ENCODE measurements at places on chromosomes 12 and 14.

DNA sequence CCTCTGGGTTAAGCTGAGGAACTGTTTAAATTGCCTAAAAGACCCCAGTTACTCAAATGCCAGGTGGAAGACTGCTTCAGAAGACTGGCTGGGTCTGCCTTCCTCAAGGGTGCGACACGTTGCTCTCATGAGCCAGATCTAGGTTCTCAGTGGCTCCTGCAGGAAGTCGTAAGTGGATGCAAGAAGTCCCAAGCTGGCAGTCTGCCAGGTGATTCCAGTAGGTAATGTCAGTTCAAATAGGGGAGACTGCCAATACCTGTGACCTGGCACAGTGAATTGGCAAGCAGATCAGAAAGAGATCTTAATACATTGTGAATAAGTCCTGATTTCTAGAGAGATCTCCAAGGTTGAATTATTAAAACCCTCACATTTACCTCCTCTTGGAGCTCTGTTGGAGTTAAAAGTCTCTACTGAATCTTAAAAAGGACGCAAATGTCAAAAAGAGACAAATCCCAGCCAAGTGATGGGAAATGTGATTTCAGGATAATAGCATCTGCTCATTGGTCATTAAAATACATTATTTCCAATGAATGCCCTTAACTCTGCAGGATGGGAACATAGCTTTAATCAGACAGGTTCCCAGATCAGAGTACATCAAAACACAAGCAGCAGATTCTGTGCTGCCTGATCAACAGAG lies 98.8 kb upstream of the FRMD6 start:
- no peak for DNase-seq

DNA sequence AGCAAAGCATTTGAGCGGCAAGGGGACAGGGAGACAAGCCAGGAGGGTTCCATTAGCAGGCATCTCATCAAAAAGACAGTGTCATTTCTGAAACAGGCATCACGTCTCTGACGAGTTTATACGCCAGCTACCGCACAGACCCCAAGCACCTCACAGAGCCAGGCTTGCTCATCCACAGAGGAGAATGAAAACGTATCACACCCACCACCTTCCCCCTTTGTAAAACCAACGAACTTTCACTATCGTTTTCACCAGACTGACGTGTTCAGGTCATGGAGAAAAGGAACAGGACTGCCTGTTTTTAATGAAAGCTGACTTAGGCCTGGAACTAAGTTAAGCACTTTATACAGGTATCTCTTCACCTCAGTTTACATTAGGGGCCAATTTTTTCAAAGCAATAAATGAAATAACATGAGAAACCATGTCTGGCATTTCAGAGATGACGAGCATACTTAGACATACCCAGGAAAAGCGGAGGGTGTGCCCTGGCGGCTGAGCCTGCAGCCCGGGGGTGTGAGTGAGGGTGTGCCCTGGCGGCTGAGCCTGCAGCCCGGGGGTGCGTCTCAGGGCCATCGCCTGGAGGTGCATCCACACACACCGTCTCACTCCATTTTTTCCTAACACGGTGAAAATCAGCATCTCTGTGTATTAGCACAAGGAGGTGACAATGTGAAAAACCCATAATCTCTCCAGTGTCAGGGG lies 41.9 kb downstream of the STX2 start:
- DNase-seq: no peak

DNA sequence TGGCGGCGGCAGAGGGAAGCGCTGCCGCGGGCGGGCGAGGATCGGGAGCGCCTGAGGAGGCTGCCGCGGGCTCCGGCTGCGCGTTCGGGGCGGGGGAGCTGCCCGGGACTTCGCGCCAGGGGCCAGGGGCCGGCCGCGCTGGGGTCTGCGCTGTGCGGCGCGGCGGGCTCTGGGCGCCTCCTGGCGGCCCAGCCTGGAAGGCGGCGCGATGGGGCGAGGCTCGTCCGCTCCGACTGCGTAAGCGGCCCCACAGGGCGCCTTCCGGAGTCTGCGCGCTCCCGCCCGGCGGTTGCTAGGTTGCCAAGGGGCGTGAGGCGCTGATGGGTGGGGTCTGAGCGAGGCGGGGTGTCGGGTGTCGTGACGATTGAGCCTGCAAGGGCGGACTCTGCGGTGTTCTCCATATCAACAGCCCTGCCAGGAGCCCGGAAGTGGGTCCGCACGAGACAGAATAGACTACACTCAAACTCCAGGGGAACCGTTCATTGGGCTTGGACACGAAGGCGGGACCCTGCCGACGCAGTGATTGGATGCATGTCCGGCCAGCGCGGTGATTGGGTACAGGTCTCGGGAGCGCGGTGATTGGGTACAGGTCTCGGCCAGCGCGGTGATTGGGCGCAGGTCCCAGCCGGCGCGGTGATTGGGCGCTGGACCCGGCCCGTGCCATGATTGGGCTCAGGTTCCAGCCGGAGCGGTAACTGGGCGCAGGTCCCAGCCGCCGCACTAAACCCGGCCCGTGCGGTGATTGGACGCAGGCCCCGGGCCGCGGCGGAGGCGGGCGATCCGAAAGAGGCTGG lies at the start of gene TEDC1:
Gene TEDC1, plus strand, starts transcription at position 675 of the 794 bp plus-strand sequence. CDS start 130 bp downstream, outside the sequence.
- DNase-seq: peak; percentile 100

- no peak for DNase-seq
Observed at GRCh38 chr14:21096438-21096837, 2.0 kb downstream of the ZNF219 start.

DNA sequence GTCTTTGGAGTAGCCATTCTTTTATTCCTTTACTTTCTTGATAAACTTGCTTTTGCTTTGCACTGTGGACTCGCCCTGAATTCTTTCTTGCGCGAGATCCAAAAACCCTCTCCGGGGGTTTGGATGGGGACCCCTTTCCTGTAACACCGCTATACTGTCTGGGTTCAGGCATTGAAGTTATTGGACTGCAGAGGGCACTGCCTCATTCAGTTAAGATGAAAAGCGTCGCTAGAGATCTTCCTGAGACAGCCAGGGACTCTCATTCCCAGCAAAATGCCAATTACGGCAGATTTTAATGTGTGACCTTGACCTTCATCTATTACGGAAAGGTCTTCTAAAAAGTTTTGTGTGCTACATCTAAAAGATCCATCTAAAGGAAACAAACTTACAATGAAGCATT lies 17.3 kb upstream of the RIMKLB start:
- no peak for DNase-seq

DNA sequence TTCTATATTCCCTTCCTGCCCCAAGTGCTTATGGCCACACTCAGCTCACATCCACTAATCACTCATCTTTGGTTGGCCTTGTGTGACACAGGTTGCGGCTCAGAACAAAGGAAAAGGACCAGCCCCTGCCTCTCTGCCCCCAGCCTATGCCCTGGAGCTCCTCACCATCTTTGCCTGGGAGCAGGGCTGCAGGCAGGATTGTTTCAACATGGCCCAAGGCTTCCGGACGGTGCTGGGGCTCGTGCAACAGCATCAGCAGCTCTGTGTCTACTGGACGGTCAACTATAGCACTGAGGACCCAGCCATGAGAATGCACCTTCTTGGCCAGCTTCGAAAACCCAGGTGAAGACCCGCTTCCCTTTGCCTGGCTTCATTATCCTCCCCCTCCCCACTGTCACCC lies 15.8 kb upstream of the OAS2 start:
- DNase-seq: no peak

GRCh38 chr12:47741340-47741703 lies 16.0 kb upstream of the ENDOU start:
- DNase-seq: no peak

- DNase-seq: no peak
Observed at GRCh38 chr14:77284466-77284865, 13.5 kb upstream of the NGB start.

GRCh38 chr14:57732463-57733285 lies 133.2 kb downstream of the SLC35F4 start:
- no peak for DNase-seq

GRCh38 chr12:49588721-49589516 lies 16.5 kb downstream of the FAM186B start:
- DNase-seq: no peak

DNA sequence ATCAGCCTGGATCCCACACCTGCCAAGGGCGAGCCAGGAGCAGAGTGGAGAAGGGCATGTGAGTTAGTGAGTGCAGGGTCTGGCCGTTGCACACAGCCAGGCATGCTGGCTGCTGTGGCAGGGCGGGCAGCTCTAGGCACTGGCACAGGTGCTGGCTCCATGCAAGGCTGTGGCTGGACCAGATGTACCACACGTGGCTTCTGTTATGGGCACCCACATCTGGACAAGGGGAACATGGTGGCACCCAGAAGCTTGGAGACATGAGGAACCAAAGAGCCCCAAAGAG lies 20.1 kb downstream of the SERPINA3 start:
- DNase-seq: no peak

DNA sequence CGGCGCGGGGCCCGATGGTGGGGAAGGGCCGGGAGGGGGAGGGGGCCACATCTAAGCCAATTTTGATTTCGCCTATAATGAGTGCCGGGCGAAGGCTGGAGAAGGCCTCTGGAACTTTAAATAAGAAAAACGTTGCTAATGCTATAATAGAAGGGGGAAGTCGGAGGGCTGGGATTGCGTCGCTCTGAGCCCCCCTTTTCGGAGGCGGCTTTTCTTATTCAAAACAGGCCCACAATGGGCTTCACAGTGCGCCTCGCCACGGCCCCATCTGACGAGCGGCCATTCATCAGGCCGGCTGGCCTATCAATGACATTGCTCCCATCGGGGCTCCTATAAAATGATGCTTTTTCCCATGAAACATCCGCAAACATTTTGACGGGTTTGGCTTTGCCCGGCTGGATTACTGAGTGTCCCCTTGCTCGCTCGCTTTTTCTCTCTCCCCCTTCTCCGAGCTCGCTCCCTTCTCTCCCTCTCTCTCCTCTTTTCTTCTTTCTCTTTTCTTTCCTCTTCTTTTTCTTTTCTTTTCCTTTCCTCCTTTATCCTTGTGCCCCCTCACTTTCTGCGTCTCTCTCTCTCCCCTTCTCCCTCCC lies at the start of gene RFX4:
Gene RFX4, plus strand, starts transcription at position 364 of the 590 bp plus-strand sequence. CDS start 317 bp downstream, outside the sequence.
- DNase-seq: no peak

- no peak for DNase-seq
Observed at GRCh38 chr12:118536306-118536906, 160.1 kb downstream of the SUDS3 start.

DNA sequence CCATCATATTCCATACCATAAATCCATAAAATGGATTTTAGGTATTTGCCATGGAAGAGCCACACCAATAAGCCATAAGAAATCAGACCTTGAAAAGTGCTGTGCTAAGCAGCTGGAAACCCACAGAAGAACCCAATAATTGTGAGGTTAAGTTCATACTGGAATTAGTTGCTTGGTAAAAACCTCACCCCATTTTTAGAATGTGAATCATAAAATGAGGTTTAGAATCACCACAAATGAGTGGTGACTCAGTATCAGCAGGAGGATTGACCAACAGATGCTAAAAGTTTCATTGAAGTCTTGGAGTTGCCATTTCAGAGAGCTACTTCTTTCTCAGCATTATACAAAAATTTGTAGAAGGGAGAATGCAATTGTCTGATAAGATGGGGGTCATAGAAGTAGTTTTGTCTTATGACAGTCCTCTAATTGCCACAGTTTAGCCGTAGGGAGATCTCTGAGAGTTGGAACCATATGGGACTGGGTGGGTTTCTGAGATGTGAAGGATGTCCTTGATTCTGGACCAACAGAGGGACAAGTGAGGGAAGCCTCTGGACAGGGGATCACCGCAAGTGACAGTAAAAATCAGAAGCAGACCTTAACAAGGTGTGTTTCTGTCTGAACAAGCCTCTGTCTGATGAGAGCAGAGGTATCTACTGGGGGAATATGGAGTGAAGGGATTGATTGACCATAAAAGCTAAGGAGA lies 1.4 kb upstream of the STON2 start:
- DNase-seq: peak; percentile 91

DNA sequence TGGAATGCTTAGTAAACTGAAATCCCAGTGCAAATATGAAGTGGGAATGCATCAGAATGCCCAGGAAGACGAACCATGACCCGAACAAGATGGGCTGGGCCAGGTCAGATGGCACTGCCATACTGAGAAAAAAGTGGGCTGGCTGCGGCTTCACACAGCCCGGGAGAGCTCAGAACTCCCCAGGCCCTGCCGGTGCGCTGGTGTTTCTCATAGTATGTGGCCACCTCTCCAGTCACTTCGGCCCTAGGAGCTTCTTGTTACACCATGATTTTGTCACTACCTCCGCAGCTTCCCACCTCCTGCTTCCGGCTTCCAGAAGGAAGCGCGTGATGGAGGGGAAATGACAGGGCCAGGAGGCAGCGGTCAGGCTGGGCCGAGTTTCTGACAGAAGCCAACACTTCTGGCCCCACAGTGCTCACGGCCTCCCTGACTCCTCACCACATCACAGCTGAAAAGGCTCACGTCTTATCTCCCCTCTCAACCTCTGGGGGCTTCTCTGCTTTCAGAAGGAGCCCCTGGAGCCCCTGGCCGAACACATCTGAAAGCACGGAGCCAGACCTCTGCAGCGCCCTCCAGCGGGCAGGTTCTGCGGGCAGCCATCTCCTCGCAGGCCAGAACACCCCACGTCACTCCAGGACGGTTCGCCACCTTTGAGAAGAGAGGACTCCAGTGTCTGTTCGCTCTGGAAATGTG lies 30.7 kb downstream of the DAD1 start:
- no peak for DNase-seq

- no peak for DNase-seq
Observed at GRCh38 chr14:54219261-54220070, 177.3 kb upstream of the CDKN3 start.

DNA sequence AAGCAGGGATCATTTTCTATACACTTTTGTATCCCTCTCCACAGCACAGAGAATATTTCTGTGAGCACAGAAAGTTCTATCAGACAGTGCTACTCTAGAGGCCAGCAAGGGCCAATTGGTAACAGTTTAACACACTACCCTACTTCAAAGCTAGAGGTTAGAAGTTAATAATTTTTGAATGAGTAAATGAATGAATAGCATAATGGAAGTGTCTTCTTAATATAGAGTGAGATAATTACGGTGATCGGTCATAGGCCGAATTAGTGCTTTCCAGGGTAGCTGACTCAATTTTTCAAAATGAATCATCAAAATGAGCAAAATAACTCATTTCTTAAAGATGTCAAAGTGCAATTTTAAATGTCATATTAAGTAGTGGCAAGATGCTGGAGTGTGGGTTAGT lies 67.0 kb upstream of the CCDC198 start:
- no peak for DNase-seq

DNA sequence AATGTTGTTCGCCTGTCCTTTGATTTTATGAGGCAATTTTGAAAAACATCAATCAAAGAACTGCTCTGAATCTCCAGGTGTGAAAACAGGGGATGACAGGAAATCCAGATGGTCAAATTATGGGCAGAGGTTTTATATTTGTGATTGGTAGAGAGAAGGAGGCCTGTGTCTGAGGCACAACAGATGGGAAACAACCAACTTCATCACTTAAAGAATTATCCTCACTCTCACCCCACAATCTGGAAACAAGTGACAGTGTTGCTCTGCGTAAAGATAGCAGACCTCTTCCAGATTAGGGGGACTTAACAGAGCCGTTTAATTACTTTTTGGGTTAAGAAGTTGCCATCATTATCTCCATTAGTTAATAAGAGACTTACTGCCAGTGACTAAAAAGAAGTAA lies 64.1 kb upstream of the EGLN3 start:
- DNase-seq: no peak

Measured in AG09309 (cell line).